CD8-positive, alpha-beta memory T cell (primary cell): ENCODE measurements at places on chromosomes 1 and 21.
A peak's percentile ranks its signal among the peaks of the same experiment; 100 is the strongest.

- DNase-seq, result no peak
Measured at GRCh38 chr1:166882893-166883292, 6.8 kb upstream of the TADA1 start.

DNA sequence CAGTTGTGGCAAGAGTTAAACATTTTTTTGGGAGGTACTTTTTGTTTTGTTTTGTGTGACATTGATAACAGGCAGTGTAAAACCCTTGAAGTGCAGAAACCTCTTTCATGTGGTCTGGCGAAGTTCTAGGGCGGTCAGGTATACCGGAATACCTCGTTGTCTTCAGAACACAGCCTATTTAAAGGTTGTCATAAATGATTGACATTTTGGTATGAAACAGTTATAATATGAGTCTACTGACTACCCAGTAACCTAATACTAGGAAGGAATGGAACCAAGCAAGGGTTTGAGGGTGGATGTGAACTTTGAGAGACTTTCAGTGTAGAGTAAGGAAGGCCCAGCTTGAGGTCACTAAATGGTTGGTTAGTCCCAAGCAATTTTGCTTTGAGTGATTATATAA lies 40.5 kb downstream of the PATJ start:
- DNase-seq, result peak; percentile 19

DNA sequence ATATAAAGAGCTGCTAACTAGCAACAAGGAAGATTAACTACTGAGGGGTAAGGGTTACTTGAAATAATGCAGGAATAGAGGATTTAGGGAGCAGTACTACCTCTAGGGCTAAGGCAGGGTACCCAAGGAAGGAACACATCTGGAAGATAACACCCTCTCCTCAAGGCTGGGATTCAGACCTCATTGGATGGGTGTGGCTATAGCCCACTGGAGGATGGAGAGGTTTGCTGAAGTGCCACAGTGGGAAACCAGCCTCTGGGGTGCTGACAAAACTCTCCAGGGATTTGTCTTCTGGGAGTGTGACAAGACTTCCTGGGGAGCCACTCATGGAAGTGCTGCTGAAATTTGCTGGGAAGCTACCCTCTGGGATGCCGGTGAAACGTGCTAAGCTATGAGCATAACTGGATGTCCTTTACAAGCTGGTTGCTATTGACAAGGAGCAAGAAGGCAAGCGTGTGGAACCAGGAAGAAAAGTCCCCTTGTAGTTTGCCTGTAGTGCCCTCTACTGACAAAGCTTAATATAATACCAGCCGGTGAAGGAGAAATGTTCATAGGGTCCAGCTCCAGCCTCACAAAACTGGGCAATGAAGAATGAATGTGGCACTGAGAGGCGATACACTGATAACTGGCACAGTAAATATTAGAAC lies 122.8 kb upstream of the USP24 start:
- no peak for DNase-seq

DNA sequence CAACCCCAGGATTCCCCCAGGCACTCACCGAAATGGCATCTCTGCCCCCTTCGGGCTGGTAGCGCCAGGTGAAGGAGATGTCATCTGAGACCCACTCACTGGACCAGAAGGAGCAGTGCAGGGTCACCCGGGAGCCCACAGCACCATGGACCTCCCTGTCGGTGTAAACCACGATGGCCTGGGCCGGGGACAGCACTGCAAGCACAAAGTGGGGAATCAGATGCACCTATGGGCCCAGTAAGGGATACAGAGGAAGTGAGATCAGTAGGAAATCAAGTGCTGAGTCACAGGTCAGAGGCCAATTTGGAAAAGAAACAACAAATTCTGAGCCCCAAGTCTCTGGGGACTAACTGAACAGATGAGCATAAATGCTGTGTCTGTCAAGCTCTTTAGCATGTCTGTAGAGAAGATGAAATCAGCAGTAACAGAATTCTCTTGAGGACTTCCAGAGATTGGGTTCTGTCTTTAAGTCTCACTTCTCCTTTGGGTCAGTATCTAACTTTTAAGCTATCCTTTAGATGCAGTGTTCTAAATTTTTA lies 2.5 kb downstream of the MPZ start:
- peak; percentile 10 for DNase-seq

- no peak for DNase-seq
Measured at GRCh38 chr1:169271098-169271497, 96.5 kb downstream of the NME7 start.

DNA sequence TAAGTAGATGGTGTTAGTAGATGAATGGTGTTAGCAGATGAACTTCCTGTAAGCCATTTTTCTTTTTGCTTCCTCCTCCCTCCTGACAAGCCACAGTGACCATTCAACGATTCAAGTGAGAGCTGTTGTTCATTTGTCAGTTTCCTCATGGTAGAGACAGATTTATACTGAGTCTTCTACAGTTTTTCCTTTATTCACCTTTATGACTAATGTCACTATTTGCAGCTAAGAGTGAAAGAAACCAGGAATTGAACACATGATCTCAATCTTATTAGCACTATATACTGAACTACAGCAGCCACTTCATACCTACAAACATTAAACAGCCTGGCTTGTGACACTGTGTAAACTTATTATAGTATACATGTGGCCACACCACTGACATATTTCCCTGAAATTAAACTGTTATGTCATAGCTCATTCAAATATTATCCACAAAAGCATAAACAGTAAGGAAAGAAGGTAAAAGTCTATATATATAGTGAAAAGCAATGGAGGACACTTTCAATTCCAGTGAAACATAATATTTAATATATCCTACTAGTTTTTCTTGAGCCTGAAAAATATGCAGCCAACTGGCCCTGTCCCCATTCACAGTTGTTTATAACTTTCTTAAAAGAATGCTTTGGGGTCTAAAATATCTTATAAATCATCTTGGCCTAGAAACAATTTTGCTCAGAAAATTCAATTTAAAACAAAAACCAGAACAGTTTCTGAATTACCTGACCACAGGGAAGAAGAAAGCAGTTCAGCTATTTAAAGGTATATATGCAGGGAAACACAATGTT lies 566.9 kb upstream of the ZRANB2 start:
- no peak for DNase-seq

- DNase-seq, result no peak
Measured at GRCh38 chr1:21451212-21451611, 11.3 kb downstream of the NBPF3 start.

DNA sequence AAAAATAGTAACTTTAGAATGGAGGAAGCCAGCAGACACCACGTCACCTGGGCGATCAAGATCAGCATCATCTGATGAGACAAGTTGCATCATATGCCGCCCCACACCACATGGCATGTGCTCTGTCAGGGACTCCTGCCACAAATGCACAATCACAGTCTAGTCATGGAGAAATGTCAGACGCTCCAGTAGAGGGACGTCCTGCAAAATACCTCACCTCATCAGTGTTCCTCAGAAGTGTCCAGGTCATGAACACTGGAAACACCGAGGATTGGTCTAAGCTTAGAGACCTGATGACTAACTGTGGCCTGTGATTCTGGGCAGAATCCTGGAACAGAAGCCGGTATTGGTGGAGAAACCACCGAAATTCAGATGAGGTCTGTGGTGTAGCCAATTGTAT lies 14.3 kb downstream of the ADARB1 start:
- no peak for DNase-seq

DNA sequence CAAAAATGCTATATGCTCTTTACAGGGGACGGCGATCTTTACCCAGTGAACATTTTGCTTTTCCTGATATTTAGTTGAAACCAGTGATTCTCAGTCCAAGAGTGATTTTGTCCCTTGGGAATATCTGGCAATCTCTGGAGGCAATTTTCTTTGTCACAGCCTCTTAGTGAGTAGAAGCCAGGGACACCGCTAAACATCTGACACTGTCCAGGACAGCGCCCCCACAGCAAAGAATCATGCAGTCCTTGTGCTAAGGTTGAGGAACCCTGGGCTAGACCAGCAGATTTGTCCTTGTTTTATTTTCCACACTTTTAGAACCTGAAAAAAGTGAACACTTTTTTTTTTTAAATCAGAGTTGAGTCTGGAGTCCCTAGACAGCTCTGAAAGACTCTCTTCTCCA lies 13.1 kb downstream of the EVA1C start:
- no peak for DNase-seq

DNA sequence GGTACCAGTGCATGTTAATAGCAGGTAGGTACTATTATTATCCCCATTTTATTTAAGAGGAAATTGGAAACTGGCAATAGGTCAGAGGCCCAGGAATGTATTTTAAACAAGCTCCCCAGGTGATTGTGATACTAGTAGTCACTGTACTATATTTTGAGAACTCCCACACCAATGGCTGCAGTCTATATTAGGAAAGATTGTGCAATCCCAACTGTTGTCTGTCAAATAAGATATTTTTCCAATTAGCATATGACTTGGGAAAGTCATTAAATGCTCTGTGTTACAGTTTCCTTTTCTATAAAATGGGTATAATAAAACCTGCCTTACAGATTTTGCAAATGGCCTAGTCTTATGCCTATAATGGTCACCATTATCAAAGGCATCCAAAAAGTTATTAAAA lies 94.2 kb upstream of the DMRTA2 start:
- DNase-seq, result no peak

GRCh38 chr1:224497714-224498573 lies 63.3 kb upstream of the WDR26 start:
- DNase-seq, result no peak

- no peak for DNase-seq
Measured at GRCh38 chr1:27129225-27129624, 25.7 kb downstream of the SLC9A1 start.

DNA sequence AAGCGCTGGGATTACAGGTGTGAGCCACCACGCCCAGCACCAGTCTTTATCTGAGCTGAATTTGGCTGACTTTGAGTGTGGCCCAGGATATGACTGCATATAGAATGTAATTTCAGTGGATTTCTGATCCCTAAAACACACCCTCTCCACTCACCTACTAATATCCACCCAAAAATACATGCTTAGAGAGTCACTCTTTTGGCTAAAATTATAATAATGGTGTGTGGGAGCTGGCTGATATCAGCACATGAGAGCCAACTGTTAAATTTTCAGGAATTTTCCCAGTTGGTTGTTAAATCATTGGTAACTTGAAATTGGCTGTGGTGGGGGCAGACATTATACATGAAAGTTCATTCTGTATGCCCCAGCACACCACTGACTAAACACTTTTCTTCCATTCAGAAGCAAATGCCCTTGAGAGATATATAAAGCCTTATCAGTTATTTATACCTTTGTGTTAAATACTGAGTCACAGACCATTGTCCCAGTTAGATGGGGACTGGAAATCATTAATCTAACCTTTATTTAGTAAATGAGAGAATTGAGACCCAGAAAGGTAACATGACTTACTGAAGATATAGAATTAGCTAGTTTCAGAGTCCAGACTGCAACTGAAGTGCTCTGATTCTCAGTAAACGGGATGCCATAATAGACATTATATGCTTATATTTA lies 9.9 kb upstream of the CD247 start:
- no peak for DNase-seq

- no peak for DNase-seq
Measured at GRCh38 chr1:94798054-94798453, 22.1 kb upstream of the SLC44A3 start.

DNA sequence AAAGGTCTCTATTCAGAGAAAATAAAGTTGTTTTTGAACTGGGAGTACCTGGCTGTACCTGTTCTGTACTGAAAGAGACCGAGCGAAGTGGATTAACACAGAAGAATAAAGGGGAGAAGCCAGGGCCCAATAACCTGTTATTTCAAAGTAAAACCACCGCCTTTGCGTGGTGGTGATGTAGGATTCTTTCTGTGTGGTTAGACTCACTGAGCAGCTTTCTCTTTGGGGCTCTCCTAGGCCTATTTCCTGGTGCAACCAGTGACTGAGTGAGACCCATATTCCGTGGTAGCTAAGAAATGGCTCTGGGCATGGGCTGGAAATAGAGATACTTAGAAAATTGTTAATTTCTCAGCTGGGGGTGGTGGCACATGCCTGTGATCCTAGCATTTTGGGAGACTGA lies 99.9 kb downstream of the XCL2 start:
- peak; percentile 41 for DNase-seq

GRCh38 chr1:44853201-44853600 lies 10.1 kb upstream of the PTCH2 start:
- DNase-seq, result no peak

- DNase-seq, result no peak
Measured at GRCh38 chr1:161127649-161128048, 4.8 kb downstream of the DEDD start.

DNA sequence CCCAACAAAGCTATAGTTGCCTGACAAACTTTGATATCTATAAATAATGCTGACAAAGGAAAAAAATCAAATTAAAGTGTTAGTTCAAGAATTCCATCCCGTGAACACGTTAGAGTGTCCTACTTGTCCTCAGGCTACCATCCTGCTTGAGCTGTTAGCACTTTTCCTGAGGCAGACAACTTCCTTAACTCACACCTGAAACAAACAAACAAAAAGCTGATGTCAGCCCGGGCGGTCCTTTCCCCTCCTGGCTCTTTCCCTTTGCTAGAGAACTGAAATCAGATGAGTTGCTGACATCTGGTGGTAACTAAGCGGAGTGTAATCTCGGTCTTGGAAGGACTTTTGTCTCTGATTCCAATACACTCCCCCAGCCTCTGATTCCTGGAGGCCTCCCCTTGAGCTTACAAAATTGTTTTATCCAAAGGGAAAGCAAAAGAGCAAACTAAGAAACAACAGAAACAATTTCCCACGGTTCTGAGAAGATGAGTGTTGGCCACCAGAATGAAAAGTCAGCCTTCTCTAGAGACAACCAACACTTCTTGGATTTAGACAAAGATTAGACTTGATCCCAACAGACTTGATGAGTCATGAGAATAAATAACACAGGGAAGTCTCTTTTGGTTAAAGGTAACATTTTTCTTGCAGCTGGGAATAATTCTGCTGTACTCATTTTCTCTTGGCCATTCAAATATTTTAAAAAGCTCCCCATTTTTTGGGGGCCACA lies 135.4 kb downstream of the PROX1 start:
- DNase-seq, result no peak

DNA sequence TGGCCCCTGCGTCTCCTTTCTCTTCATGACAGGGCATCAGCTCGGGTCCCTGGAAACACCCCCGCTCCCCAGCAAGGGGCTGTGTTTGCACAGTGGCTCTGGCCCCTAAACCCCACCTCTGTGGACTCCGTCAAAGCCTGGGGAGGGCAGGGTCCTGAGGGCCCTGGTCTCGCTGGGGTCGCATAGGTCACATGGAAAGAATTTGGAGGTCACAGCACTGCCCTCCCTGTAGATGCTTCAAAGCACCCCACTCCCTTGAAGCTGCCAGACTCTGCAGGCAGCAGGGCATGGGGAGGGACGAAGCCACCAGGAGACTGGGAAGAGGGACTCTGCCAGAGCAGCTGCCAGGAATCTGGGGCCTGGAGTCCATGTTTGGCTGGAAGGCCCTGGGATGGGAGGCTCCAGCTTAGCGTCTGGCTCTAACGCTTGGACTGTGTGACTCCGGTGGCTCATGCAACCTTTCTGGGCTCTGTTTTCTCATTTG lies 36.6 kb upstream of the ECE1 start:
- DNase-seq, result no peak
